ENCODE measurements at places on chromosomes 13 and 19.

DNA sequence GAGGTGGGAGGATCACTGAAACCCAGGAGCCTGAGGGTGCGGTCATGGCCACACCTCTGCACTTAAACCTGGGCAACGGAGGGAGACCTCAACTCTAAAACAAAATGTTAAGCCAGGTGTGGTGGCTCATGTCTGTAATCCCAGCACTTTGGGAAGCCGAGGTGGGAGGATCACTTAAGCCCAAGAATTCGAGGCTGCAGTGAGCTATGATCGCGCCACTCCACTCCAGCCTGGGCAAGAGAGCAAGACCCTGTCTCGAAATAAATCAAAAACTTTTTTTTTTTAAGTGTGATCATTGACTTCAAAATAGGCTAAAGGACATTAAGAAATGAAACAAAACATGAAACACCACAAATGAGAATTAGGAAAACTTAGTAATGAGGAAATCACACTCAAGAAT lies 16.3 kb upstream of the ADPRHL1 start:
- DNase-seq: no peak

- DNase-seq: peak; percentile 94
Measured at GRCh38 chr13:29923554-29924481, 73.4 kb upstream of the UBL3 start.

- peak; percentile 80 for DNase-seq
Measured at GRCh38 chr13:33194820-33195692, 90.5 kb downstream of the STARD13 start.

GRCh38 chr19:50427997-50428425 lies 4.7 kb upstream of the MYBPC2 start:
- DNase-seq: no peak
